ENCODE measurements at places on chromosomes 5 and 9.

DNA sequence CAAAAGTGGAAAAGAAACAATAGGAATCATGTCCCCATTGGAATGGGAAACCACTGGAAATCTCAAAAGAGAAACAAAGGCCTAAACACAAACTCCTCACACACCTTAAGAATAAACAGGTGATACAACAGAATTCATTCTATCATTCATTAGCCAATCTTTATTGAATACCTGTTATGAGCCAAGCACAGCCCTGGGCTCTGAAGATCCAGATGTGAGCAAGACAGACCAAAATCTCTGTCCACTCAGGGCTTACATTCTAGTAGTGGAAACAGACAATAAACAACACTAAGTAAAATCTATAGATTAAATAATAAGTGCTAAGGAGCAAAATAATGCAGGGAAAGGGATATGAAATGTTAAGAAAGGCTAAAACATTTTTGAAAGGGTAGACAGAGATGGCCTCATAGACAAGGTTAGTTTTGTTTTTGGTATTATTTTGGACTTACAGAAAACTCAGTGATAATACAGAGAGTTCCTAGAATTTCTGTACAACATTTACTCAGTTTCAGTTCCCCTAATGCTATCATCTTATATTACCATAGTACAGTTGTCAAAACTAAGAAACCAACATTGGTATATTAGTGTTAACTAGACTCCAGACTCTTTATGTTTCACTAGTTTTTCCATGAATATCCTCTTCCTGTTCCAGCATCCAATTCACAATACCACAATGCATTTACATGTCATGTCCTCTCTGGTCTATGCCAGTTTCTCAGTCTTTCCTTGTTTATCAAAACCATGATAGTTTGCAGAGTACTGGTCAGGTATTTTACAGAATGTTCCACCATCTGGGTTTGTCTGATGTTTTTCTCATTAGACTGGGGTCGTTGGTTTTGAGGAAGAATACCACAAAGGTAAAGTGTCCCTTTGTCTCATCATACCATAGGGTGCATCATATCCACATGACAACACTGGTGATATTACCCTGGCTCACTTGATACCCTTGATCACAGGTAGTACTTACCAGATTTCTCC lies 103.7 kb downstream of the SIL1 start:
- no peak for DNase-seq

DNA sequence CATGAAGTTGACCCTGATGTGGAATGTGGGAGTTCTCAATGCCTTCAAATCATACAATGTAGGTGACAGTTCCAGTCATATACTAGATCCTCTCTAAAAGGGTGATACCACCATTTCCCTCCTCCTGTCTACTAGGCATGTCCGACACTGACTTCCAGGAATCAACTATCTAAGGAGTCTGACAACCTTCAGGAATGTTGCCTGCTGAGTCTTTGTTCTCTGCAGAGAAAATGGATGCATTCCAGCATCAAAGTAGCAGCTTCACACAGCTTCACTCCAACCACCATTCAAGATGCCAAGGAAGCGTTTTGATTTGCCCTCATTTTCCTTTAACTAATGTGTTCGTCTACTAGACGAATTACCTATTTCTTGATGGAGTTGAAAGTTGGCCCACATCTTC lies 530.2 kb downstream of the EBF1 start:
- no peak for DNase-seq

DNA sequence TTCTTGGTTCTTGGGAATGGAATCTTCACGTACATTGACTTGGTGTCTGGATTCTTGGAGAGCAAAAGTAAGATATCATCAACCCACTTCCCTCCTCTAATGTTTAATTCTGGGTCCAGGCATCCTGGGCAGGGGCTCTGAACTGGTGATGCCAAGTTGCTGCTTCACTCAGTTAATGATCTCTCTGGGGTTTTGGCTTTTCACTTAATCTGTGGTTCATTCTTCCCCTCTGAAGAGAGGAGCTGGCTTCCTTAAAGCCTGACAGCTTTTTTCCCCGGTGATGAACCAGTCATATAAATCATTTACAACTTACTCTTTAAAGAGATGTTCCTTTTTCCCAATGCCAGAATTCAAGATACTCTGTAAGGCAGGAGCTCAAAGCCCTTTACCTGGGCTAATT lies 65.9 kb downstream of the ARHGAP26 start:
- no peak for DNase-seq

- no peak for DNase-seq
Measured at GRCh38 chr9:25678846-25679360, 659 bp upstream of the TUSC1 start.

DNA sequence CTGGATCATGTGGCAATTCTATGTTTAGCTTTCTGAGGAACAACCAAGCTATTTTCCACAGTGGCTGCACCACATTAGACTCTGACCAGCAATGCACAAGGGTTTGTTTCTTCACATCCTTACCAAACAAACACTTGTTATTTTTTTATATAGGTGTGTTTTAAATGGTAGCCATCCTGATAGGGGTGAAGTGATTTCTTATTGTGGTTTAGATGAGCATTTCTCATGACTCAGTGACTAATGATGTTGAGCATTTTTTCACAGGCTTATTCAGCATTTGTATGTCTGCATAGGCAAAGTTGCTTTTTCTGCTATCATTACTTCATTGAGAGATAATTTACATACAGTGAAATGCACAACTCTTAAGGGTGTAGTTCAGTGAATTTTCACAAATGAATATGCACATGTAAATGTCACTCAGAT lies 36.0 kb downstream of the ANKRD33B start:
- DNase-seq = no peak

DNA sequence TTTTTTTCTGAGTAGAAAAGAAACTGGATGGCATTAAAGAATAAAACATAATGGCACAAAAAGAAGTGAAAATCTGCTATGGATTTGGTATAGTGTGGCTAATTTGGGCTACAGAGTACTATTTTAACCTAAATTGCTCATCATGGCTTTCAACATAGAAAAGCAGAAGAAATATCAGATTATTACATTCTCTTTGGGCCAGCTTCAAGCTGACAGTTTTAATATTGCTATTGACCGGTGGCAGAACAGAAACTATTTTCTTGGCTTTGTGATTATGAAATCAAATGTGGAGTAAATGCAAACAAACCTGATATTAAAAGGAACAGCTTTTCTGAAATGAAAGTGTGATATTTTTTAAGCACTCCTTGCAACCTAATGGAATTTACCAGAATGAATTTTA lies 301.5 kb downstream of the EPB41L4A start:
- no peak for DNase-seq

DNA sequence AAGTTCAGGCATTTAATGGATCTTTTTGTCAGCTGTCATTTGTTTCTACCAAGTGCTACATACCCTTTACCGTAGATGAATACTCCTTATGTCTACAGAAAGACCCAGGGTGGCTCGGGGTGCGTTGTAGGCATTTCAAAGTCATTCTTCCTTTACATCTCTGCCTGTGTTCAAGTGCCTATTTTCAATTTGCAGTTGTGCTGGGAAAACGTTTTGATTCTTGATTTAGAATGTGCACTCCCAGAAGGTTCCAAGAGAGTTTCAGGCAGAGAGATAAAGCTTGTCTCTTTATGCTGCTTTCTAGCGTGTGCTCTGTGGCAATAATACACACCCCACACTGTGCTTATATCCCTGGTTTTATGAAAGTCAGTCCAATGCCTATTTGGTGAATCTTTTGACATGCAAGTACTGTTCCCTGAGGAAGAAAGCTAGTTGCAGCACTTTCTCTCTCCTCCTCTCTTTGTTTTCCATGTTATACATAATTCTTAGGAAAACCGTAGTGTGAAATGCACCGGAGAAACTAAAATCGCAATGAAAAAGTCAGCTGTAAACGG lies 828.1 kb upstream of the ZNF608 start:
- no peak for DNase-seq

GRCh38 chr5:155507363-155507762 lies 493.8 kb downstream of the KIF4B start:
- no peak for DNase-seq

GRCh38 chr5:169153405-169153804 lies 147.5 kb downstream of the SLIT3 start:
- DNase-seq = no peak

DNA sequence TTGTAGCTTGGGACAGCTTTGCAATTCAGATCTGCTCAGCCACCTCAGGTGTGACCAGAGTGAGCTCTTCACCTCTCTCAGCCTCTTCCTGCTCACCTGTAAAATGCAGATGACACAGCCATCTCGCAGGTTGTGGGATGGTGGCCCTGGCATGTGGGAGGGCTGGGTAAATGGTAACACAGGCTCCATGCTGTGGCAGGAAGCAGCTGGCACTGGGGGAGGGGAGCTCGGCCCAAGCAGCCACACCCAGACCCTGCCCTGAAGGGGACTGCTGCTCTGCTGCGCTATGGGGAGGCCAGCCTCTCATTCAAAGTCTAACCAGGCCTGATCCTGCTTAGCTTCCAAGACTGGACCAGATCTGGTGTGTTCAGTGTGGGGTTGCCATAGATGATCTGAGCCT lies 24.1 kb downstream of the PHF2 start:
- DNase-seq = no peak

- no peak for DNase-seq
Measured at GRCh38 chr5:8304341-8304740, 435.4 kb downstream of the MTRR start.

GRCh38 chr9:70080481-70081119 lies 37.0 kb downstream of the MAMDC2 start:
- no peak for DNase-seq

DNA sequence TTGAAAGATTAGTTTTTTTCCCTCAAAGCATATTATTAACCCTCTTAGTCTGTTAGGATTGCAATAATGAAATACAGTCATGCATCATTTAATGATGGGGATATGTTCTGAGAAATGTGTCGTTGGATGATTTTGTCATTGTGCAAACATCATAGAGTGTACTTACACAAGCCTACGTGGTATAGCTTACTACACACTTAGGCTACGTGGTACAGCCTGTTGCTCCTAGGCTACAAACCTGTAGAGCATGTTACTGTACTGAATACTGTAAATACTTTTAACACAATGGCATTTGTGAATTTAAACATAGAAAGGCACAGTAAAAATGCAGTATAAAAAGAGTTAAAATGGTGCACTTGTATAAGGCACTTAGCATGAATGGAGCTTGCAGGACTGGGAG lies 132.7 kb downstream of the PDE8B start:
- DNase-seq = no peak

DNA sequence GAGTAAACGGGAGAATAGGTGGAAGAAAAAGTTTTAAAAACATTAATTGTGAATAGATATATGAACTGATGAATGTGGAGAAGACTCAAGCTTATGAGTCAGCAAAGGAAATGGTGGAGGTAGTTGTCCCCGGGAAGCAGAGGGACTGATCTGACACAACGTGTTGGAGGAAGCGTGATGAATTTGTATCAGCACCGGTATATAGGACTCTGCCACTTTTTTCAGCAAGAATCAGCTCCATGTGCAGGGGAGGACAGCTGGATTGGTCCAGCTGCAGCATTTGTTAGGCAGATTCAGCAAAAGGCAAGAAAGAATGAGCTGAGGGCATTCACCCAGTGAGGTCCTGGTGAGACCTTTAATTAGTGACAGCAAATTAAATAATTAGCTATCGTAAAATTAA lies 276.0 kb downstream of the TENT4A start:
- no peak for DNase-seq

DNA sequence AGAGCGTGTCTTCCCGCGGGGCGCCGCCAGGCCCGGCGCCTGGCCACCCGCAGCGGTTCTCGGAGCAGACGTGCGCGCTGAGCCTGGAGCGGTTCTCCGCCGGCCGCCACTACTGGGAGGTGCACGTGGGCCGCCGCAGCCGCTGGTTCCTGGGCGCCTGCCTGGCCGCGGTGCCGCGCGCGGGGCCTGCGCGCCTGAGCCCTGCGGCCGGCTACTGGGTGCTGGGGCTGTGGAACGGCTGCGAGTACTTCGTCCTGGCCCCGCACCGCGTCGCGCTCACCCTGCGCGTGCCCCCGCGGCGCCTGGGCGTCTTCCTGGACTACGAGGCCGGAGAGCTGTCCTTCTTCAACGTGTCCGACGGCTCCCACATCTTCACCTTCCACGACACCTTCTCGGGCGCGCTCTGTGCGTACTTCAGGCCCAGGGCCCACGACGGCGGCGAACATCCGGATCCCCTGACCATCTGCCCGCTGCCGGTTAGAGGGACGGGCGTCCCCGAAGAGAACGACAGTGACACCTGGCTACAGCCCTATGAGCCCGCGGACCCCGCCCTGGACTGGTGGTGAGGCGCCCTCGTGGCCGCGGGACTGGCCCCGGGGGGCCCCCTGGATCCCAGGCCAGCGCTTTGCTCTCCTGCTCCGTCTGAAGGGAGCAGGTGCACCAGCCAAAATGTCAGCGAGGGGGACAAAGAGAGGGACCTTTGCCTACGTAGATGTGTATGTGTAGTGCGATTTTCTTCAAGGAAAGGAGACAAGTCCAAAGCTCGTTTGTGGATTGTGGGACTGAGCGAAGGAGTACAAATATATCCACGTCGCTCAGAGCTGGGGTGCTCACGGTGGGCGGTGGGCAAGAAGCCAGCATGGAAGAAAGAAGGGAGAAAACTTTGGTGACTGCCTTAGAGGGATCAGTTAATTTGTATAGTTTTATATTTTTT lies 19.5 kb downstream of the BTNL9 start:
- DNase-seq = no peak

- DNase-seq = no peak
Measured at GRCh38 chr9:2300325-2300724, 285.2 kb downstream of the SMARCA2 start.

DNA sequence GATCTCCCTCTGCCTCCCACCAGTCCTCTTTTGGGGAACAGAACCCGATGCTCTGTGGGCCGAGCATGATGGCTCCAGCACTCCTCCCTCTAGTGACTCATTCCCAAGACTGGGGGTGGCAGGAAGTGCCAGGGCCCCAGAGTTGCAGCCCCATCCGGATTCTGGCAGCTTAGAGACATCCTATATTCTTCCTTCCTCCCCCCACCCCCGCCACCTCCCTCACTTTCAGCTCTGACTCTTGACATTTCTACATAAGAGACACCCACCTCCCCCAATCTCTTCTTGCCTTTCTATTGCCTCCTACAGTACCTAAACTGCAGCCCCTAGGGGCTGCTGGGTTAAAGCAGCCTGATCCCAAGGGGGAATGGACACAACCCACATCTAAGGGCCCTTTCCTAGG lies 47.1 kb upstream of the MATR3 start:
- DNase-seq = peak; percentile 36

GRCh38 chr5:32017692-32018367 lies 156.3 kb downstream of the GOLPH3 start:
- DNase-seq = no peak

GRCh38 chr9:38022995-38023394 lies 46.0 kb downstream of the SHB start:
- no peak for DNase-seq

- no peak for DNase-seq
Measured at GRCh38 chr5:32363030-32363429, 50.3 kb upstream of the MTMR12 start.

GRCh38 chr9:3914416-3914815 lies 385.5 kb downstream of the GLIS3 start:
- DNase-seq = no peak

DNA sequence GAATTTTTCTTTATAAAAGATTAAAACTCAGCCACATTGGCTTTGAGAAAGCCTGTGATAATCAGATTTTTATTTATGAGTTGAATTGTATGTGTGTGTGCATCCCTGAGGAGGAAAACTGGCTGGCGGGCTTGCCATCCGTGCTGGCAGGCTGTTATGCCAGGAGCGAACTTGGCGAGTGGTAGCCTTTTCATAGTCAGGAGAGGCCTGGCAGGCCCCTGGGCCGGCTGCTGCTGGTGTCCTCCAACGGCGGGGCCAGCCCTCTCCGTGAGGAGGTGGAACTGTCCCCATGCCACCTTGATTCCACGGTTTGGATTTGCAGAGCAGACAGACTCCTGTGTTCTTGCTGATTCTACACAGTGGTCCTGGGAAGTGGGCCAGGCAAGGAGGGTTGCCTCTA lies 43.3 kb downstream of the ZNF618 start:
- no peak for DNase-seq
